ENCODE measurements at places on chromosomes 1 and 21. TPM values are rescaled to one million over a fixed set of nuclear protein-coding genes. Genes with fewer than 3 reads are reported as not detected.

The EXTL2 gene
- total RNA-seq, result 2.2 TPM

The CFAP57 gene
- 0.07 TPM for total RNA-seq

The CLCA4 gene
- not detected for total RNA-seq

The CACNA1S gene
- not detected for total RNA-seq

The ZNF593OS gene
- not detected for total RNA-seq

The MYBPH gene
- total RNA-seq, result not detected

The ROR1 gene
- 0.05 TPM for total RNA-seq

The TCHHL1 gene
- total RNA-seq, result not detected

The DUSP23 gene
- 12.8 TPM for total RNA-seq

The PPIAL4G gene
- 1.0 TPM for total RNA-seq

The TRAF3IP3 gene
- total RNA-seq, result 443 TPM

The PLEKHM2 gene
- total RNA-seq, result 65.1 TPM

The CRNN gene
- total RNA-seq, result not detected

The SLC9C2 gene
- not detected for total RNA-seq

The PRKCZ gene
- 2.5 TPM for total RNA-seq

The WARS2 gene
- total RNA-seq, result 11.8 TPM

The DMRTA2 gene
- not detected for total RNA-seq

The BCL2L15 gene
- 5.5 TPM for total RNA-seq

The PLA2G2F gene
- not detected for total RNA-seq

The KCNJ15 gene
- total RNA-seq, result 0.34 TPM

The DARS2 gene
- total RNA-seq, result 26.3 TPM

The NPR1 gene
- total RNA-seq, result not detected

The HES5 gene
- not detected for total RNA-seq

The TNFSF18 gene
- total RNA-seq, result not detected

The HES4 gene
- total RNA-seq, result 0.39 TPM

The CRYAA gene
- not detected for total RNA-seq

The TEX35 gene
- total RNA-seq, result not detected

The THEM5 gene
- not detected for total RNA-seq

The KRTAP7-1 gene
- total RNA-seq, result not detected

The KCNT2 gene
- total RNA-seq, result not detected

The FALEC gene
- total RNA-seq, result not detected

The CDC42BPA gene
- 2.5 TPM for total RNA-seq

The LCE3D gene
- not detected for total RNA-seq

The VANGL2 gene
- total RNA-seq, result not detected

The FMOD gene
- 0.39 TPM for total RNA-seq
